ENCODE measurements at places on chromosomes 5 and 9.

GRCh38 chr5:151253605-151253950, 593 bp downstream of the GM2A start:
- DNase-seq, result no peak

- peak; percentile 18 for DNase-seq
Observed at GRCh38 chr5:180618829-180619562, 27.7 kb upstream of the SCGB3A1 start.

DNA sequence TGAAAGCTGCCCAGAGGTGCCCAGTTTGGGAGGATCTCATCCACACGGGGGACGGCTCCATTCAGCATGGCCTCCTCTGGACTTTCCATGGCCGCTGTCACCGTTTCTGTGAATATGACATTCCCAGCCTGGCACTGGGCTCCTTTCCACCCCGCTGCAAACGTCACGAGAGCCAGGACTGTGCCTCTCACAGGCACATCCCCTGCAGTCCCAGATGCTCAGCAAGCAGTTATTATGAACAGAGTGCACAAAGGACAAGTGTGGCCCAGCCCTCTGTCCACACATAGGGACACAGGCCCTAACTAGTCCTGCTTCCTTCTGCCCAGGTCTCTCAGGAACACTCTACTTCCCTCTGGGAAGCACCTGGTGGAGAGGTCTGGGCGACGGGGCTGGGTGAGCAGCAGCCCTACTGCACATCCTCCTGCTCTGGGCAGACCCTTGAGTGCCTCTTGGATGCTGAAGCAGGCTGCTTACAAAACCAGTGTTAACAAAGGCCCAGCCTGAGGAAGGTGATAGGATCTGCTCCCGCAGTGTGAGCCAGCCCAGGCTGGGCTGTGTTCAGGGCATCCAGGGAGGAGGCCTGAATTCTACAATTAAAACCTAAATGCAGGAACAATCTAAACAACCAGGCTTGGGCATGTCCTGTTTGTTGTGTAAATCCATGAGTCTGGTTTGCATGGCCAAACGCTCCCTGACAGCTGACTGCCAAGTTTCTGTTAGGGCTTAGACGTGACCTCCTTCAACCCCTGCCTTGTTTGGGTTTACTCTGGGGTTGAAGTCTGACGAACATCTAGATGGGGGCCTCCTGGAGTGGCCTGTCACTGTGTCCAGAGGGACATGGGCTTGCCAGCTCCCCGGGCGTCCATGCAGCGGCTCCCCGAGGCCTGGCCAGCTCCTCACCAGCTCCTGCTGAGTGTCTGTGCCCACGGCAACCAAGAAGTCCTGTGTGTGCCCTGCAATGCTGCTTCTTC, 269.8 kb downstream of the GADD45G start:
- DNase-seq, result no peak

- no peak for DNase-seq
Observed at GRCh38 chr5:57097526-57097925, 76.3 kb upstream of the GPBP1 start.

DNA sequence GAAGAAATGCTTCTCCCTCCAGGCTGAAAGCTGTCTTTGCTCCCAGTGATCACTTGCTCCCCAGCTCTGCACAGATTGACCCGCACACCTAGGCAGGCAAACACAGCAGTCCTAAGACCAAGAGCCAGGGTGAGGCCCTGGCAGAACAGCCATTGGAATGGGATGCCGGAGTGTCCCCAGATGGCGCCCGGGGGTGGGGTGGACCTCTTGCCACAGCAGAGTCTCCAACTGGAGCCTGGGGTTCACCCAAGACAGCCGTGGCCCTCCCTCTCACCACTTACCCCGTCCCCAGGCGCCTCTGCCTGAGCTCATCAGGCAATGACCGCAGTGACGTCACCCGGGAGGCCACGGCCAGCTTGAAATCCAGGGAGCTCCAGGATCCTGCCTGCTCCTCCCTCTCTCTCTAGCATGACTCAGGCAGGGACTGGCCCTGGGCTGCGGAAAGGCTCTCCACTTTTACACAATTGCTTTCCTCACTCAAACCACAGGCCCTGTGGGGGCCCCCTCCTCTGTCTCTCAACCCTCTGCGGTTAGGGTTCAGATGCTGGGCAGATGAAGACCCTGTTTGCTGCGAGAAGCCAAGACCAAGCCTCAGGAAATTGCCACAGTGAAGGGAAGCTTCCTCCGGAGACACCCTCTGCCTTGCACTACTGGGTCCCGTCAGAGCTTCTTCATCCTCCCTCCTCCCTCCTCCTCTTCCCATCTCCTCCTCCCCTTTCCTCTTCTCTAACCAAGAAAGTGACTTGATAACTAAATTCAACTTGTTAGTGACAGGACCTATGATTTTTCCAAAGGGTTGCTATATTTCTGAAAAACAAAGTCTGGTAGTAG, 24.3 kb upstream of the PTGES start:
- no peak for DNase-seq

DNA sequence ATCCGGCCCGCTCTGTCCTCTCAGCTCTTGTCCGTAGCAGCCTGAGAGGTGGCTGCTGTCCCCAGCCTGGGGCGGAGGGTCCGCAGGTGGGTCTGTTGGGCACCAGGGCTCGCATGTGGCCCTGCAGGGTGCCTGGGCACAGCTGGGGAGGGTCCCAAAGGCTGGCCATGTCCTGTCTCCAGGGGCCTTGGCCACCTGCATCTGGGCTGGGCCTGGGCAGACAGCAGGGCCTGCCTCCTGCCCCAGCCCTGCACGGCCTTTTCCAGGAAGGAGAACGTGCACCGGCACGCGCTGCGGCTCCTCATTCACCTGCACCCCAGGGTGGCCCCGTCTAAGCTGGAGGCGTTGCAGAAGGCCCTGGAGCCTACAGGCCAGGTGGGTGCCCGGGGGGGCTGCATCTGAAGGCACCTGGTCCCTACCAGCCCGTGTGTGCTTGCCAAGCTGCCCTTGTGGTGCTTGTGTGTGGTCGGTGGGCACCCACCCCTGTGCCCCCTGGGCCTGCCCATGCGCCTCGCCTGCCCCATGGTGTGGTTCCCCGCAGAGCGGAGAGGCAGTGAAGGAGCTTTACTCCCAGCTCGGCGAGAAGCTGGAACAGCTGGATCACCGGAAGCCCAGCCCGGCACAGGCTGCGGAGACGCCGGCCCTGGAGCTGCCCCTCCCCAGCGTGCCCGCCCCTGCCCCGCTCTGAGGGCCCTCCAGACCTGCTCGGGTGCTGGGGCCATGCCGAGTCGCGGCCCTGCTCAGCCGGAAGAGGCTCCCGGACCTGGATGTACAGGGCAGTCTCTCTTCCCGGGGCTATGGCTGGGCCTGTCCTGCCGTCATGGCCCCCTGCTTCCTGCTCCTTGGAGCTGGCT, 5.1 kb upstream of the TOR4A start:
- no peak for DNase-seq

GRCh38 chr9:2213830-2214468, 198.8 kb downstream of the SMARCA2 start:
- no peak for DNase-seq

DNA sequence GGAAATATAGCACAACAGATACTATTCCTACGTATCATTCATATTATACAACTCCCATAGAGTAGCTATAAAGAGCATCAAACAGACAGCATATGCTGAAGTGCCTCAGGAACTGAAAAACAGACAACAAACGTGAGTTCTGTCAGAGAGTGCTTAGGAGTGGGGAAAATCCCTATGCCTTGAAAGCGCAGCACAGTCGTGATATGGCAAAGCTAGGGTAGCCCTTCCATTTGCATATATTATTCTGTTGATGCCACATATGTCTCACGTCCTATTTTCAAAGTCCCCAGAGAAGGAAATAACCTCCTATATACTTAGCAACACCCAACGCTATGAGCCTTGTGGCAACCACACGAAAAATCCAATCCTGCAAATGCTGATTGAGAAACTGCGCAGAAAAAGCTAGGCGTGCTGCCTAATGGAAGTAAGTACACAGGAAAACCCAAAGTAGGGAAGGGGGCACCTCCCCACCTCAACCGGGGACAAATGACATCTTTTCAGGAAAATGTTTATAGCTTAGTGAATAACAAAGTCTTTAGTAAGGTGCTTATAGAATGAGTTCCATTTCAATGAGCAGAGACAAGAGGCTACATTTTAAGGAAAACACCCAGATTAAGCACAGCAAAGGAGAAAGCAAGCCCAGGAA, 105.1 kb downstream of the MED10 start:
- no peak for DNase-seq

- DNase-seq, result no peak
Observed at GRCh38 chr9:128485414-128485855, 19.1 kb upstream of the GLE1 start.

- no peak for DNase-seq
Observed at GRCh38 chr9:70049236-70049635, 5.6 kb downstream of the MAMDC2 start.

DNA sequence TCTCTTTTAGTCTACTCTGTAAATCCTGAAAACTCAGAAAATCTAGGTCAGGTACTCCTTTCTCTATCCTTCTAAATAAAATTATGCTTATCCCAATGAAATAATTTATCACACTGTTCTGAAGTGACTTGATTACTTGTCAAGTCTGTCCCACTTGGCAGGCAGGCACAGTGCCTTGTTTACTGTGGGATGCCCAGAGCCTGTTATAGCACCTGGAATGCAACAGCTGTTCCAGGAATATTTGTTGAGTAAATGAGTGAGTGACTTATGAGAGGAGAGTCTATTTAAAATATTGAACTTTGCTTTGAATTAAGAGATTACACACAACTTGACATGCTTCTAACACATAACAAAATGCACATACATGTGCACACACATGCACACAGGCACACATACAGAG, 130.0 kb downstream of the MPDZ start:
- DNase-seq, result no peak

GRCh38 chr5:134136221-134136631, 21.7 kb downstream of the TCF7 start:
- DNase-seq, result no peak

DNA sequence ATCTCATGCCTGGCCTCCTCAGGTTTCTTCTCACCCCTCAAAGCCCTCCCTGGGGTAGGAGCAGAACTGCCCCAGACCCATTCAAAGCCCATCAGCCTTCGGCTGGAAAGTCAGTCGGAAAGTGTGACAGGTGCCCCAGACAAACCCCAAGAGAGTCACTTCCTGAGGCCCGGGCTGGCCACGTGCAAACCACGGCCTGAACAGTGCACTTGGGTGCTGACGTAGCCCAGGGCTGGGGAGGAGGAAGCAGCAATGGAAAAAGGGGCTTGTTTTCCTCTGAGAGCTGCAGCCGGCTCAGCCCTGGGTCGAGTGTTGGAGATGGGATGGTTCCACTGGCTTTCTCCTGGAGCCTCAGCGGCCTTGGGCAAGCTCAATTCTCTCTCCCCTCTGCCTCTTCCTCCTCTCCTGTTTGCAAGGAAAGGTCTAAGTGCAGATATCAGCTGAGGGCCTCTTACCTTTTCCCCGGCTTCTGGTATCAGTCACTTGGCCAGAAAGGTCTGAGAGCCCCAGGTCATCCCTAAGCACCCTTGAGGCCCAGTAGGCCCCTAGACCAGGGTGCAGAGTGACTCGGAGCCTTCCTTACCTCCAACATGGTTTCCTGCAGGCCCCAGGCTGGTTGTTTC, 5.9 kb upstream of the EGR1 start:
- peak; percentile 91 for DNase-seq

- DNase-seq, result no peak
Observed at GRCh38 chr9:91678807-91679580, 255.4 kb upstream of the NFIL3 start.

- DNase-seq, result no peak
Observed at GRCh38 chr5:32479096-32479495, 34.6 kb upstream of the ZFR start.

DNA sequence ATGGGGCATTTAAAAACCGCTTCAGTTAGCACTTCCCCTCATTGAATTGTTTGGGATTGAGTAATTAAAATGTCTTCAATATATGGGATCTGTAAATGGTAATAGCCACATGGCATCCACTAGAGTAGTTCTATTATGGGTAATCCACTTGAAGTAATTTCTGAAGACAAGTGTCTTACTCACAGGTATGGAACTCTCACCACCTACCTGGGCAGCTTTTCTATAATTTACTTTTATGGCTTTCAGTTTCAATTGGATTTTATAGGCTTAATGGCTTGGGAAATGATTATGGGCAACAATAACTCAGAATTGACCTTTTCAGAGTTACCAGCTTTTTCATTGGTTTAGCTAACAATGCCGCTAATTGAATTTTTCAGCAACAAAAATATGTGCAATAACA, 597.9 kb downstream of the PTPRD start:
- DNase-seq, result no peak

- no peak for DNase-seq
Observed at GRCh38 chr9:36101916-36102741, 34.4 kb upstream of the GLIPR2 start.

GRCh38 chr5:5979761-5980537, 398.4 kb downstream of the MED10 start:
- DNase-seq, result no peak

- no peak for DNase-seq
Observed at GRCh38 chr9:35487081-35487480, 2.8 kb upstream of the RUSC2 start.

GRCh38 chr5:92907938-92908606, 672.9 kb downstream of the NR2F1-AS1 start:
- no peak for DNase-seq

GRCh38 chr5:42676362-42676761, 80.3 kb upstream of the CCDC152 start:
- DNase-seq, result no peak

DNA sequence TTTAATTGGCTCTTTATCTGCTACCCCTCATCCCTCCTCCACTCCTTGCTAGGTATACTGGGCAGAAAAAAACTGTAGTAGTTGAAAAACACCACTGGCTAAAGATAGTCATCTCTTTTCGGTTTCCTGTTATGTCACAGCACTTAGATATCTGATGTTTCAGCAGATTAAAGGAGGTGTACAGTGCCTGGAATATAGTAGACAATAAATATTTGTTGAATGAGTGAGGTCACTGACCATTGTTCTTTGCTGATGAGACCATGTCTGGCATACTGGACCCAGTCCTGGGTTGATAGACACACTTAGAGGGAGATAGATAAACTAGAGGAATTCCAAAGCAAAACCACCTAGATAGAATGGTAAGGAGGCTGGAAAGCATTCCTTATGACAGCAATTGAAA, 3.2 kb downstream of the GRPEL2 start:
- no peak for DNase-seq

- DNase-seq, result no peak
Observed at GRCh38 chr5:22918511-22918910, 65.4 kb upstream of the CDH12 start.

- no peak for DNase-seq
Observed at GRCh38 chr5:90809311-90810056, 250.9 kb downstream of the ADGRV1 start.

- DNase-seq, result no peak
Observed at GRCh38 chr9:90821697-90822096, 20.1 kb downstream of the SYK start.

Data from activated CD4-positive, alpha-beta T cell treated with anti-CD3 and anti-CD28 coated beads for 4 hours (primary cell).